ENCODE measurements at places on chromosomes 11 and 22.
A peak's percentile ranks its signal among the peaks of the same experiment; 100 is the strongest.

GRCh38 chr11:93936460-93936859 lies 84.7 kb upstream of the HEPHL1 start:
- DNase-seq = peak; percentile 75

- DNase-seq = no peak
Observed at GRCh38 chr11:70579316-70579955, 181.1 kb downstream of the CTTN start.

DNA sequence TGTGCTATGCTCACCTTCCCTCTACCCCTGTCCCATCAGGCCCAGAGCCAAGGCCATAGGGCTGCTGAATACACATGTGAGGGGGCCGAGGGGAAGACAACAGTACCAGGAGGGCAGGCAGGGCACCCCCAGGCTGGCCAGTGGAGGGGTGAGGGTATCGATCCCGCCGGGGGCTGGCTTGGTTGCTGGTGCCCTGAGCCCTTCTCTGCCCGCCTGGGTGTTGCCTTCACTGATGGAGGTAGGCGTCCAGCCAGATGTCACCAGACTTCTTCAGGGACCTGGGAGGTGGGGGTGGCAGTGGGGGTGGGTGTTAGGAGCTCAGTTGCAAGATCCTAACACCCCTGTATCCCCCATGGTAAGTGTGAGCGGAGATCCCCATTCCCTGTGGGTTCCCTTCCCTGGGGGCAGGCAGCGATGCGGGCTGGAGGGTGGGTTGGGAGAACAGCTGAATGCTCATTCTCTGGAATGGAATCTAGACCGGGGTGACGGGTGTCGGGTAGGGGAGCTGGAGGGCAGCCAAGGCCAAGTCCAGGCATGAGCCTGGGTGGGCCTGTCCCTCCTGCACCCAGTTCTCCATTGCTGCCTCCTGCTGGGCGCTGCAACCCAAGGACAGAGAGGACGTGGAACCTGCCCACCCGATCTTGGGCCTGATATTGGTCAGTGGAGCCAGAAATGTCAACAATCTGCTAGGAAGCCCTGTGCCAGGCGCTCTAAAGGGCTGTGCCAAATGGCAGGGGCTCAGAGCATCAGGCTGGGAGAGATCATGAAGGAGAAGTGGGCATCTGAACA lies 17.6 kb downstream of the FADS3 start:
- DNase-seq = no peak

- no peak for DNase-seq
Observed at GRCh38 chr11:115364896-115365295, 139.3 kb downstream of the CADM1 start.

DNA sequence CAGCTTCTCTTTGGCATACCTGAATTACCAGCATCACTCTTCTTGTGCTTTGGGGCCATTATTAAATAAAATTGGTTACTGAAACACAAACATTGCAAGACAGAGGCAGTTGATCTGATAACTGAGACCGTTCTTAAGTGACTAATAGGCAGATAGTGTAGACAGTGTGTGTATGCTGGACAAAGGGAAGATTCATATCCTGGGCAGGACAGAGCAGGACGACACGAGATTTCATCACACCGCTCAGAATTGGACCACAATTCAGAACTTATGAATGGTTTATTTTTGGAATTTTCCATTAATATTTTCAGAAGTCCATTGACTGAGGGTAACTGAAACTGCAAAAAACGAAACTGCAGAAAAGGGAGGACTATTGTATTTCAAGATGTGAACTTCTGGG lies 68.6 kb downstream of the LDLRAD3 start:
- DNase-seq = no peak

DNA sequence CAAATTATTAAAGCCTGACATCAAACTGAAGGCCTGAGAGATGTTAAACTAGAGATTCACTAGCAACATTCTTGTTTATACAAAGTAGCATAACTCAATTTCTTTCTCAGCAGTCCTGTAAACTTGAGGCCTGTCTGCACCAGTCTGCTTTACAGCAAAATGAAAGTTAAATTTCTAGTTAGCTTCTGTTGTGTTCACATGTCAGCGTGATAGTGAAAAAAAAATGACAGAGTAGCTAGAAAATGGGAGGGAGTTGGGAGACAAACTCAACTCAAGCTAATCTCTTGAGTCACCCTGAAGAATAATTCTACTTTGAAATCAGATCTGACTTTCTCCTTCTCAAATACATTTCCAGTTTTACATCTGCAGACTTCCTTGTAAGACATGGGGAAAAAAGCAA lies 6.5 kb downstream of the RBFOX2 start:
- DNase-seq = no peak

GRCh38 chr11:97685695-97686094 lies 1295.9 kb downstream of the JRKL start:
- no peak for DNase-seq

DNA sequence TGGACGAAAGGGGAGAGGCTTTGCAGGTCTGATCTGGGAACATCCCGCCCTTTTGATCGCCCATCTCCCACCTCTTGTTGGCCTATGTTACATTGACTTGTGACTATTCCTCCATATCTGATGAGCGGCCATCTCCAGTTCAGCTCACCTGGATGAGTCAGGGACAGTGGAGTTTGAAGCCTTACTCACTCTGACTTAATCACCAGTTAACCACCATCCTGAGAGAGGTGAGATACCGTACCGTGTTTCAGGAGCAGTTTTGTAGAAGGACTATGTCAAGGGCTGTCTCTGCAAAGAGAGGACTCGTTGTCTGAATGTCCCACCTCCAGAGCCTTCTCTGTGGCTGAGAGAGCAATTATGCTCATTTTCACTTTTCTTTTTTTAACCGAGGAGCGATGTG lies 771.7 kb downstream of the NTM start:
- DNase-seq = peak; percentile 74

GRCh38 chr11:118282606-118283005 lies 18.5 kb upstream of the MPZL2 start:
- DNase-seq = no peak

GRCh38 chr11:2447253-2447950 lies 2.6 kb downstream of the KCNQ1 start:
- DNase-seq = no peak

GRCh38 chr11:132942611-132943356 lies 589.5 kb downstream of the OPCML start:
- DNase-seq = peak; percentile 24

DNA sequence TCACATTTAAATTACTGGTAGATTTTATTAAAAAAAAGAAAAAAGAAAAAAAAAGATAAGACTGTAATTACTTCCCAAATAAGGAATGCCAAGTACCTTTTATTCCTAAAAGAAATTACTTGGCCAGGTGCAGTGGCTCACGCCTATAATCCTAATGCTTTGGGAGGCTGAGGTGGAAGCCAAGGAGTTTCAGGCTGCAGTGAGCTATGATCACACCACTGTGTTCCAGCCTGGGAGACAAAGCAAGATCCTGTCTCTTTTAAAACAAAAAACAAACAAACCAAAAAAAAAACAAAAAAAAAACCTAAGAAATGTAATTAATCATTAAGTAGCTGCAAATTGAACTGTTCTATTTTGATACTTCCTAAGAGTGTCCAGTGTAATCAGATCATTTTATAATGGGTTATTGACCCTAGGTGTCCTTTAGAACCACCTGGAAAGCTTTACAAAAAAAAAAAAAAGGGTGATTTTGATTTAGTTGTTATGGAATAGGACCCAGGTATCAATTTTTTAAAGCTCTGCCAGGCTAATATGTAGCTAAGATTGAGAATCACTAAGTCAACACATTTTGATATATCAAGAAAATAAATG lies 10.8 kb downstream of the LIN7C start:
- no peak for DNase-seq

DNA sequence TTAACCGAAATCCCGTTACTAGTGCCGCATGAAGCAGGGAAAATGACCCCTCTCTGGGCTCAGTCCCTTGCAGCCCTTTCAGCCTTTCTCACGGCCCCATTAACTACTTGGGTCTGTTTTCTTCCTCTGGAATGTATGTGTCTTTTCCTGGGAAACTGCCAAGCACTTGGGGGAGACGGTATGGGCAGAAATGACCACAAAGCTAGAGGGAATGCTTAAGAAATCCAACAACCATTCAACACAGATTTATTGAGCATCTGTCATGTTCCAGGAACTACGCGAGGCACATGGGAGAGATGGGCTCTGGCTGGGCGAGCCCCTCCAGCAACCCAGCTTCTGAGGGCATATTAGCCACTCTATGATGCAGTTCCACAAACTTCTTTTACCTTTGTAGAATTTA lies 462.6 kb downstream of the BUD13 start:
- no peak for DNase-seq

DNA sequence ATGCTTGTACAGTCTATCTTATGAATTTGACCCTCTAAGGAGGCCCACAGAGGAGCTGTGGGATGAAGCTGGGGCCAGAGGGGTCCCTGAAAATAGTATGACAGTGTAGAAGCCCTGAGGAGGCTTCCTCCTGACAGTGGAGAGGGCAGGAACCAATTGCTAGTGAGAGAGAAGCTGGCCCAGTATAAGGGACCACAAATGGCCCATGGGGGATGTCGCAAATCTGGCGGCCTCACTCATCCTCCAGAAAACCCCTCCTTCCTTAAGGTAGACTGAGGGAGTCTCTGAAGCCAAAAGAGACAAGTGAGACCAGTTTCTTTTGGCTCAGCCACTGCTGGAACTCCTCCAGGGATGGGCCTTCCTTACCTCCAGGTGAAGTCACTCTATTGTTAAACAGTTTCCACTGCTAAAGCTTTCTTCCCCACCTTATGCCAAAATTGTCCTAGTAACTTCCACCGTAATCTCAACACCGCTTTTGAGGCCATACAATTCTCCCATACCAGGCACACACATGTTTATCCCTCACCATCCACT lies 17.8 kb upstream of the CASTOR1 start:
- DNase-seq = no peak

DNA sequence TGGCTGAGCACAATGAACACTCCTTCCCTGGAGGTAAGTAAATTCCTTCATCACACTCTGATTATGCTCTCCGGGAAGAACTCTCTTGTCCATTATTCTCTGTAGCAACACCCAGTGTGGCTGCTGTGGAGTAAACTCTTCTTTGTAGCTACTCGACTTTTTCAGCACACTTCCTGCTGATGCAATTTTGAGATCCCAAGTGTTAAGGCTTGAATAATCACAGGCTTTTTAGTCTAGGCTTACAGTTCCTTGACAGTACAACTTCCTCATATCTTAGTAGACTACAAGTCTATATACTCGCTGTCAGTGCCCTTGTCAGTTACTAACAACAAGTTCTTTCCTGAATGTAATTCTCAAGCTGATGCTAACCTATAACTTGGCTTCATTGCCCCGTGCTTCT lies 301.8 kb upstream of the API5 start:
- DNase-seq = no peak

DNA sequence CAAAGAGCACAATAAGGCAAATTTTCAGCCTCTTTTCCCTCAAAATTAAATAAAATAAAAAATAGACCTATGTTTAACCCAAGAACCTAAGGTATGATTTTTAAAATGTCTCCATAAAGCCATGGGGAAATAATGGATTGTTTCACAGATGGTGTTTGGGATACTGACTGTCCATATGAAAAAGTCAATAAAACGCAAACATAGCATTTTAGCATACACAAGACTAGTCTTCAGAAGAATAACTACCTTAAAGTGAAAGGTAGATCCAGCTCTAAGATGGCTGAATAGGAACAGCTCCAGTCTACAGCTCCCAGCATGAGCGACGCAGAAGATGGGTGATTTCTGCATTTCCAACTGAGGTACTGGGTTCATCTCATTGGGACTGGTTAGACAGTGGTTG lies 16.1 kb downstream of the PTH start:
- no peak for DNase-seq

DNA sequence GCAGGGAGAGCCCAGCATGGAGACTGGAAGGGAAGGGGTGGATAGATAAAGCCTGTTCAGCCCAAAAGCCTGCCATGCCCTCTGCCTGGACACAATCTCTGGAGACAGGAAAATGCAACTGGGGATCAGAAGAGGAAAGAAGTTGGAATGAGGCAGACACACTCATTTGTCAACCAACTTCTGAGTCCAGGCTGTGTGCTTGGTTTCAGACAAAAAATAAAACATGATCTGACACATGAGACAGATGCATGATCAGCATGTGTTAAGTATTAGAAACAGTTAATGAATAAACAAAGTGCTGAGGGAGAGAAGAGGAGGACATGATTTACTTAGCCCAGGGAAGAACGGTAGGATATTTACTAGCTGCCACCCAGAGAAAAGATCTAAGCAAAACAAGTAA lies 839 bp downstream of the LRRN4CL start:
- no peak for DNase-seq

- no peak for DNase-seq
Observed at GRCh38 chr22:49825944-49826602, 1.6 kb downstream of the BRD1 start.

- DNase-seq = no peak
Observed at GRCh38 chr11:8201644-8202365, 33.0 kb upstream of the RIC3 start.

DNA sequence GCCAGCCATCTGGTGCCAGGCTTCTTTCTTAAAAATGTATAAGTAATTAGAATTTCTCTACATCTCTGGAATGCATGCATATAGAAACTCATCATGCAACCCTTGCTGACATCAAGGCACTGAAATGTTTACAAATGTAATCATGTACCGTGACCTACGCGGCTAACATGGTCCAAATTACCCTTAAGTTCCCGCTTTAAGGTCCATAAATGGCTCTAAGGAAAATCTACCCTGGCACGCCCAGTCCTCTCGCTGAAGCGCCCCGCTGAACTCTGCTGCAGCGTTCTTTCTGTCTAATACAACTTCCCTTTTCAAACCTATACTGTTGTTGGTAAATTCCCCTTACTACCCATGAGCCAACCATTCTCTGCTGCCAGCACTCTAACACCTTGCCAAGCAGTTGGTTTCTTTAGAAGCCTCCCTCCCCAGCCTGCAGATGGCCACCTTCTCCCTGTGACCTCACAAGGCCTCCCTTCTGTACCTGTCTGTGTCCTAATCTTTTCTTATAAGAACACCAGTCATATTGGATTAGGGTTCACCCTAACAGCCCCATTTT lies 13.5 kb upstream of the HMOX1 start:
- DNase-seq = no peak

GRCh38 chr11:102664001-102664752 lies 39.0 kb upstream of the MMP20 start:
- no peak for DNase-seq

GRCh38 chr11:19344661-19345518 lies 104.1 kb upstream of the E2F8 start:
- DNase-seq = peak; percentile 67

GRCh38 chr11:10502065-10502680 lies 38.8 kb downstream of the RNF141 start:
- no peak for DNase-seq

DNA sequence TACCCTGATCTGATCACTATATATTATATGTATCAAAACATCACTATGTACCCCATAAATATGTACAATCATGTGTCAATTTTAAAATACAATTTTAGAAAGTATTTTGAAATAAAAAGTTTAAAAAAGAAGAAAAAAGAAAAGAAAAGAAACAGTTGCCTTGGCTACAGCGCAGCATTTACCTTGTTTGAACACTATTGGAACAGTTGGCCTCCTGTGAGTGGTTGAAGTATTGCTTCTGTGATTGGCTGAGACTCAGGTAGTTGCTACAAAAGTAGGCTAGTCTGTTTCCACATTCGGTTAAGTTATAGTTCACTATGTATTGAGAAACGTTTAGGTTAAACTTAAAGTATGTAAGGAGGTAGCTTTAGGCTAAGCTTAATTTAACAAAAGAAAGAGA lies 7.9 kb upstream of the DTX4 start:
- no peak for DNase-seq

Measured in NCI-H345 (cell line).